ENCODE measurements at places on chromosomes 1 and 21. TPM values are rescaled to one million over a fixed set of nuclear protein-coding genes. Genes with fewer than 3 reads are reported as not detected.

GRCh38 chr21:27423906-27424595 is 457.2 kb upstream of the ADAMTS5 start:
- no peak for DNase-seq

DNA sequence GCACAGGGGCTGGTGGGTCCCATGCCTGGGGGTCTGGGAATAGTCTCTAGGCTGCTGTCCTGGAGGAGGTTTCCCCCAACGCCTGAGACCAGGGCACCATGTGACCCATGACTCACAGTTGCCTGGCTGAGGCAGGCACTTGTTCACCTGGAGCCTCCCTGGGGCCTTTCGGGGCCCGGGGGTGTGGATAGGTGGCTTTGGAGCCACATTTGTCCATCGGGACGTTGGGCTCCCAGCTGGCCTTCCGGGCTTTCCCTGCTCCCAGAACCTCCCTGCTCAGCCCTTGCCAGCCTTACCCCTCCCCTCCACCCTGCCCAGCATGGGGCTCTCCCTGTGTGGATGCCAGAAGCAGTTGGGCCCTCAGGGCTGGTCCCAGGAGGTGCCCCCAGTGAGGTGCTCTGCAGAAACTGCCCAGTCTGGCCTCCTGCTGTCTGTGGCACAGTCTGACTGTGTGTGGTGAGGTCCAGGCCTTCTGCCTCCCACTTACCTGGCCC is 14.2 kb downstream of the COL6A1 start:
- DNase-seq = no peak

DNA sequence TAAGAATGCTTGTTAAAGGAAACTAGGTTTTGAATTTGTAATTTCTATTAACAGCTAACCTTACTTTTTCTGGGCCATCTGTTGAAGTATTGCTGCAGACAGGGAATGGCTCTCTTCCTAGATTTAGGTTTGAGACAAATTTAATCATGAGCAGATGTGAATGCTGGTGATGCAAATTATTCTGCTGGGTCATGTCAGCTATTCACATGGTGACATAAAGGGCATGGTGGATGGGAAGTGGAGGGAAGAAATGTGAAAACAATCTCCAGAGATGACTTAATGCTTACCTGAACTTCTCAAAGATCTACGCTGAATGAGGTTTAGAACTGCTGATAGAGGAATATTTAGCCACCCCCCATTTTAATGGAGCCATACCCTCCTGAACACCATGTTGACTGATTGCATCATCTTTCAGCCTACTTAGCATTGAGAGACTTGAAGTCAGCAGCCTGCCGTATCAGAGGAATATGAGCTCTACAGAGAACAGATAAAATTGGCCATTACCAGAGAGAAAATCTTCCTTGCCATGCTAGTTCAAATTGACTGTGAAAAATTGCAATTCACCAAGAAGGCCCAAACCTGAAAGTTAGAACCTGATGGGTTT is 138.8 kb downstream of the HHAT start:
- DNase-seq = no peak

DNA sequence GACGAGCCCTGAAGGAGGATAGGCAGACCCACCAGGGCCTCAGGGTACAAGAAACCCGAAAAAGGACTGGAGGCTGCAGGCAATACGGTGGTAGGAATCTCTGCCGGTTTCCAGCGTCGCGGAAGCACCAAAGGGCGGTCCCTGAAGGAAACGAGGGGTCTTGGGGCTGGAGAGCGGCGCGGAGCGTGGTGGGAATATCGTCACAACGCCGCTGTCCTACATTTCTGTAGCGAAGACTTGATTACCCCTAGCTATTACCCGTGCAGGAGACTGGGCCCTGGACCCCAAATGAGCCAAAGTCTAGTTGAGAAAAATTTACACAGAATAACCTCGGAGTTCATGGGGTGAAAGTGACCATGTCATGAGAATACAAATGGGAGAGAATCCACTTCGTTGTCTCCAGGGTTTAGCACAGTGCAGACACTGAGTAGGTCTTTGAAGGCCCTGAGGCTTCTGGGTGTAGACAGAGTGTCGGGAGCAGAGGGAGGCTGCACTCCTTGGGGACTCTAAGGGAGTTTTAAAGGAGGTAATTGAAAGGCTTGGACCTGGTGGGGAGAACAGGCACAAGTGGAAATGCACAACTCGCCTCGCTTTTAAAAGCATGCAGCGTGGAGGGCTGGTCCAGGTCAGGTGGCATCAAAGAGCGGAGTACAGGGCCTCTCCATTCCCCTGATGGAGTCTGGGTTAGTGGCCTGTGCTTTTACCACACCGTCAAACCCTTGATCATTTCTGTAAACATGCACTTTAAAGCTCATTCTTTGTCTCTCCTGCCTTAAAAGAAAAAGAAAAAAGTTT is 1.5 kb downstream of the ATP1A1 start:
- no peak for DNase-seq

- no peak for DNase-seq
These were observed 29.0 kb downstream of the ATP2B4 start for GRCh38 chr1:203655671-203656070.

DNA sequence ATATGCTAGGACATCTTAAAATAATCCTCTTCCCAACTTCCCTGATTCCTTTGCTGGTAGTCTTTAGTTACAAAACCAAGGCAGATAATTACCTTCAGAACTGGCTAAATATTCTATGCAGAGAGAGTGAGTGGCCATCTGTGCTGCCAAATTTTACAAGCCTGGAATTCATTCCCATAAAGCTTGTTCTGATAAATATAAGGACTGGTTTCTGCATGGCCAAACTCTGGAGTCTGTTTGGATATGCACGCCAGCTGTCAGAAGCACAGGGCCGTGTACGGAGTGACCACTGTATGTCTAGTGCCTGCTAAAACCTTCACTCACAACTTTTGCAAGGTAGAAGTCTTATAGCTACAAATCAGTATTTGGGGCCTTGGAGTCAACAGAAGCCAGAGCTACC is 66.5 kb upstream of the RAVER2 start:
- DNase-seq = no peak

- DNase-seq = peak; percentile 70
These were observed 19.5 kb downstream of the TEX35 start for GRCh38 chr1:178532392-178532791.

DNA sequence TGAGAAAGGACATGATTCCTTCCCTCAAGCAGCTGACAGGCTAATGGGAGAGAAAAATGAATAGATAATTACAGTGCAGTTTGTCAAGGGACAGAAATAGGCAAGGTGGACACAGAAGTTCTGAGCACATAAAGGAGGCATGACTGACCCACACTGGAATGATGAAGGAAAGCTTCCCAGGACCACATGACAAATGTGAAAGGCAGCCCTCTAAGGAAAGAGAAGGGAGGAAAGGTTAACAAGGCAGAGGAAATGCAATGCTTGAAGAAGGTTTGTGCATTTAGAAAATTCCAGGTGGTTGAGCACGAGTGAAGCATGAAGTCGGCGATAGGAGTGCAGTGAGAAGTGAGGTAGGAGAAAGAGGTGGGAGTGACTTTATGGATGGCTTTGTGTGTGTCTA is 37.4 kb downstream of the LAMC2 start:
- no peak for DNase-seq

DNA sequence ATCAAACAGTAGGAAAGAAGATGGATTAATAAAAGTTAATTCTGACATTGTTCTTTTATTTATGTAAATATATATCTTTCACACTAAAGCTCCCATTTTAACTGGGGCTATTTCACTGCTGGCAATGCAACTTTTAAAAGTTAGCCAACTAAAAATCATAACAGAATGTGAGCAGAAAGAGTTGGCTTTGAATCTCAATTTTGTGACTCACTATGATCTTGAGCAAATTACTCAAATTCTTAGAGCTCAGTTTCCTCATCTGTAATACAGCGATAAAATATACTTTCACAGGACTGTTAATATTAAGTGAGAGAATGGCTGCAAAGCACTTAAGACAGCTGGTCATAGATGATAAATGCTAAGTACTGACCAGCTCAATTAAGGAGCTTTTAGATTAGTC is 10.8 kb downstream of the EFCAB14 start:
- DNase-seq = no peak

- DNase-seq = peak; percentile 11
These were observed 150.9 kb downstream of the CNIH3 start for GRCh38 chr1:224767031-224767430.

Gene C1orf94
- 0.31 TPM for total RNA-seq

Gene AADACL4
- not detected for total RNA-seq

Gene NBPF10
- 1.1 TPM for total RNA-seq

Gene CNR2
- total RNA-seq = not detected

Gene MIS18A
- total RNA-seq = 9.0 TPM

Gene FRRS1
- total RNA-seq = 1.9 TPM

All from occipital lobe (tissue), 3 donors.